ENCODE measurements at places on chromosomes 2 and 18.

DNA sequence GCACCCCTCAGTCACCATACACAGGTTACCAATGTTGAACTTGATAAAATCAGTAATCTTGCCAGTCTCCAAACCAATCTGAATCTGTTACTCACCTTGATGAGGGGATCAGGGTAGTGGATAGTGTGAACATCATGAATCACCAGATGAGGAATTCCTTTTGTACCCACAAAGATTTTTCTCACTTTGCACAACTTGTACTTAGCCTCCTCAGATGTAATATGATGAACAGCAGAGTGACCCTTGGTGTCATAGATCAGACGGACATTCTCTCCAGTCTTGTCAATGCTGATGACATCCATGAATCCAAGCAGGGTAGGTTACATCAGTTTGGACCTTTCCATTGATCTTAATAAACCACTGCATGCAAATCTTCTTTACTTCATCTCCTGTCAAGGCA lies 54.7 kb downstream of the MDH1 start:
- no peak for DNase-seq

GRCh38 chr2:232675381-232675780 lies 21.8 kb upstream of the GIGYF2 start:
- DNase-seq = no peak

GRCh38 chr2:237283131-237283928 lies 130.6 kb downstream of the COL6A3 start:
- DNase-seq = no peak

DNA sequence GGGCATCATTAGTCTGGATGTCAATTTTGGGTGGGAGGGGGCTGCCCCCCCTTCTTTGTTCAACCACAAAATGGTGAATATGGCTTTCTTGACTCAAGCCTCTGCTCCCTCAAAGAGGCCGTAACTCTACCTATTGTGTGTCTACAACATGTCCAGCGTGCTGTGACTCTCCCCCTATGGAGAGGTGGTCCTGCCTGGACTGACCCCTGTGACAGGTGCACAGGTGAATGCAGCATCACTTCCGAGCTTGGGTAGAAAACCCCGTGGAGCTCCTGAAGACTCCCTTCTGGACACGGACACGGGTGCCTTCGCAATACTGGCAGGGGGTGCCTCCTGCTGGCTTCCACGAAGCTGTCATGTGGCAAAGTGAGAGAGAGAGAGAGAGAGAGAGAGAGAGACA lies 397.8 kb downstream of the GALR1 start:
- DNase-seq = no peak

DNA sequence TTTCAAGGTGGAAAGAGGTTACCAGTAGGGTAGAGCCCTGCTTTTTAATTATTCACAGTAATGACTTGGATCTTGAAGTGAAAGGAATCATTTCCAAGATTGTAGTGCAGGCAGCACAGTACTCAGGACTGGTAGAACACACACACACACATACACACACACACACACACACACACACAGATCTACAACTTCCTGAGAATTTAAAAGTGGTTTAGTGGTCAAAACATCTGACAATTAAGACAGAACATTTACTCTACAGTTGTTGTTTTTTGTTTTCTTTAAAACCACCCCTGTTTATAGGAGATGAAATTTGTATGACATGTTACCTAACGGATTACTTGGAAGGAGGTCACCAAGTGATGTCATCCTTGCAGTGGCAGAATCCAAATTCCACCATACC lies 146.7 kb upstream of the VRK2 start:
- DNase-seq = no peak

- DNase-seq = no peak
Observed at GRCh38 chr18:57816208-57816954, 13.3 kb upstream of the ATP8B1 start.

GRCh38 chr2:119739580-119740255 lies 20.0 kb upstream of the PTPN4 start:
- no peak for DNase-seq

DNA sequence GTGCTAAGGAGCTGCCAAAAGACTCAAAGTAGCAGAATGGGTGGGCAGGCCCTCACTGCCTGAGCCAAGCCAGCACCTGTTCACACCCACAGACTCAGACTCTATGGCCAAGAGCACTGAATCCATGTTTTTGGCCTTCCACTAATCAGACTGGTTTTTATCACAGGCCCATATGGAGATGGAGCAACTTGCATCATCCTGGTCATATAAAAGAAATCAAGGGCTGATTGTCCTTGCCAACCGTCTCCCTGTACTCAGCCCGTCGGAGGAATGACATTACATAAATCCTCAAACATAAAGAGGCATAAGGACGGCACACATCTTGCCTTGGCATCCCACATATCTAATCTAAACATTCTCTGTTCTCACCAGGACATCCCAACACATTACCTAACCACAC lies 66.7 kb downstream of the MARCHF4 start:
- no peak for DNase-seq

DNA sequence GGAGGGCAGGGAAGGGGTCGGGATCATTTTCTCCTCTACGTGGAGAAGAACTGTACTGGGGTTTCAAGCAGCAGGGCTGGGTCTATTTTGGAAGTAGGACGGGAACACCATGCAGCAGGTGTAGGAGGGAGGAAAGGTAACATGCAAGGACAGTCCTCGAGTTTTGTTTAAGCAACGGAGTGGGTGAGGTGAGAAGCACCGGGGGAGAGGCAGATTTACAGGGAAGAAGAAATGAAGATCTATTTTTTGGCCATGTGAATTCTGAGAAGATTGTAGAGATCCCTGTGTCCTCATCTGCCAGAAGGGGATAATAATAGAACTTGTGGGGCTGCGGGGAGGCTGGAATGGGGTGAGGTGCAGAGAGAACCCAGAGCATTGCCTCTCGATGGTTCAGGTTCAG lies 85.6 kb downstream of the INPP5D start:
- no peak for DNase-seq

GRCh38 chr2:43425659-43426058 lies 170.2 kb downstream of the THADA start:
- DNase-seq = no peak

DNA sequence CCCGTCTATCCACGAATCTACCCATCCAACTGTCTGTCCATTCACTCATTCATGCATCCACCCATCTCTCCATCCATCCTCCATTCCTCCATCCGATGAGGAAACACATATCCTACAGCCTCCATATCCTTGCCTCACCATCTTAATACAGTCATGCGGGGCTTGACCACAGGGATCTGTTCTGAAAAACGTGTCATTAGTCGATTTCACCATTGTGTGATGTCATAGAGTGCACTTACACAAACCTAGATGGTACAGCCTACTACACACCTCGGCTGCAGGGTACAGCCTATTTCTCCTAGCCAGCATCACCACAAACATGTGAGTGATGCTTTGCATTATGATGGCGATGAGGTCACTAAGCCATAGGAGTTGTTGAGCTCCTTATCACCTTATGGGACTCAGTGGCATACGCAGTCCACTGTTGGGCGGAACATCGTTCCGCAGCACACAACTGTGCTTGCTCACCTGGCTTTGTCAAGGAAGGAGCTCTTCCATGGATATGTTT lies 1.9 kb upstream of the NT5DC4 start:
- no peak for DNase-seq

Measured in hepatic stellate cell (primary cell).